ENCODE measurements at places on chromosomes 12 and 14. TPM values are rescaled to one million over a fixed set of nuclear protein-coding genes. Genes with fewer than 3 reads are reported as not detected.

ACTR6 gene
- total RNA-seq, result 30.7 TPM

ZFP36L1 gene
- 49.7 TPM for total RNA-seq

FITM1 gene
- total RNA-seq, result not detected

PIP4K2C gene
- 54.0 TPM for total RNA-seq

IGF1 gene
- not detected for total RNA-seq

ANGEL1 gene
- 4.8 TPM for total RNA-seq

TRHDE gene
- total RNA-seq, result 0.05 TPM

LTB4R2 gene
- total RNA-seq, result 4.7 TPM

DNA sequence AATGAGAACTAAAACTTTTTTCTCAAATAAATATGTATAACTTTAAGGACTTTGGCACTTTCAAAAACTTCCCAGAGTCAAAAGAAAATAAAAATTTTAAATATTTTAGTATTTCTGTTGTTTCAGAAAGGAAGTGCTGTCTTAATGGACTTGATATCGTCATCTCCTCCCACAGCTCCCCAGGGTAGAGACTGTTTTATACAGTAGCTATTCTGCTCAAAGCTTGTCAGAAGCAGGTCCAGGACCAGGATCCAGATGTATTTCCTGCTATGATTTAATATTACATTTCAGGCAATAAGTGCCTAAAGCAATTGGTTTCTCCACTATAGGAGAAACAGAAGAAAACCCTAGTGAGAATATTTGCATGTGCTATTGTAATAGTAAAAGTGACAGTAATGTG, 218.5 kb upstream of the G2E3 start:
- no peak for DNase-seq

GRCh38 chr12:11446372-11446771, 51.0 kb upstream of the PRB2 start:
- DNase-seq, result no peak

- peak; percentile 1 for DNase-seq
Measured at GRCh38 chr12:12613344-12613743, 1.7 kb downstream of the CREBL2 start.

DNA sequence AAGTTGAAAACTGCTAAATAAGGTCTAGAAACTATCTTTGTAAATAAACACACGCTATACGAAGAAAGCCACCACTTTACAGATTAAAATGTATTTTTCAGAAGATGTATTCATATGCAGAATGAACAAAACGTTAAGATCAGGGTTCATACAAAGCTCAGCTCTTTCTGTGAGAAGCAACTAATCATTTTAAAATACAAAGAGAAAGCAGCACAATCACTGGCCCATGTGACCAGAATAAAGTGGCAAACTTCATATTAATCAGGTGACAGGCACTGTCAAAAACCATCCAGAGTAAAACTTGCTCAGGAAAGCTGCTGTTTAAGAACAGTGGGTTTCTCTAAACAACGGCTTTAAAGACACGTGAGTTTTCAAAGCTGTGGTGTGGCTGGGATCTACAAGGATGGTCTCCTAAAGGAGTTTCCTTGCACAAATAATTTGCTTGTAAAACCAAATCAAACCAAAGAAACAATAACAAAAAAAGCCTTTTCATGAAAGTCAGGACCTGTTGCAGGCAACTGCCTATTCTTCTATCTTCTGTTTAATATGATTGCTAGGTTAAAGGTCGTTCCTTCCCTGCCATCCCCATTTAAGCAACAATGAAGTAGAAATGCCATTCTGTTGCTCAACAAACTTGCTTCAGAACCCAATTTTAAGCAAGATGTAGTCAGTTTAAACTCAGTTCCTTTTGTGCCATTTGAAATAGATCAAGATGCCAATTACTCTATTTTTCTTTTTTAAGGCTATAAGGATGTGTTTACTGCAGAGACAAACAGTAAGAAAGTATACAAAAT, 22.3 kb downstream of the SEL1L start:
- DNase-seq, result no peak

GRCh38 chr14:100786576-100787219, 39.2 kb upstream of the MEG3 start:
- no peak for DNase-seq

- no peak for DNase-seq
Measured at GRCh38 chr12:89153341-89153740, 199.0 kb downstream of the DUSP6 start.

- no peak for DNase-seq
Measured at GRCh38 chr12:56098592-56098991, 5.8 kb upstream of the PA2G4 start.

- DNase-seq, result no peak
Measured at GRCh38 chr12:109170324-109170723, 53.9 kb downstream of the ACACB start.

GRCh38 chr14:42671636-42672035, 1065.0 kb downstream of the LRFN5 start:
- no peak for DNase-seq

DNA sequence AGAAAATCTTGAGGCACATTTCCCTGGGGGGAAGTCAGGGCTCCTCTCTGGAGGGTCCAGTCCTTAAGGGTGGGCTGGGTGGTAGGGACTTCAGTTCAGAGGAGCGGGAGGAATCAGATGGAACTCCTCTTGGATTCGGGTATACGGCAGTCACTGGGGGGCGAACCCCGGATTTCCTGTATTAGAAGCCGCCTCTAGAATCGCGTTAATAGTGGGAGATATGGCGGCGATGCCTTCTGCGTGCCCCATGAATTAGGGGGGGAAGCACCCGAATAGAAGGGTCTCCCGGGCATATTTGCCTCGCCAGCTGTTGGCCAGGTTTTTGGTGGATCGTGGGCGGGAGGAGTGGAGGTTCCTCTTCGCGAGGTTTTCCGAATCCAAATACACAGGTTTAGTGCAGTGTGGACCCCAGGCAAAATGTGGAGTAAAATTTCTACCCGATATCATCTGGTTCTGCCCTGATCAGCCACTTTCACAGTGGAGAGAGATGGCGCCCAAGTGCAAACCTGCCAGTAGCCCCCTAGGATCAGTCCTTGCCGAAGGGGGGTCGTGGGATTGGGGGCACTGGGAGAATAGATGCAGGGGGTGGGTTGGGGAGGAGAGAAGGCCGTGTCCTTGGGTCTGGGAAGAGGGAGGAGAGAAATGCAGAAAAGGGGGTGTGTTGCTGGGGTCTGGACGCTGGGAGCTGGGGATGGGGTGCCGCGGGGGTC, 628 bp downstream of the MEG3 start:
- DNase-seq, result no peak

DNA sequence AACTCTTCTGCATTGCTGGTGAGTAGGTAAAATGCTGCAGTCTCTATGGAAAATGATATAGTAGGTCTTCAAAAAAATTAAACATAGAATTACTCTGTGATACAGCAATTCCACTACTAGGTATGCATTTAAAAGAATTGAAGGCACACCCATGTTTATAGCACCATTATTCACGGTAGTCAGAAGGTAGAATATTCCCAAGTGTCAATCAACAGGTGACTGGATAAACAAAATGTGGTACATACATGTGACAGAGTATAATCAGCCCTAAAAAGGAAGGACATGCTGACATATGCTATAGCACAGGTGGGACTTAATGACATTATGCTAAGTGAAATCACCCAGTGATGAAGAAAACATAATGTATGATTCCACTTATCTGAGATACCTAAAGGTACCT, 123.3 kb downstream of the CCER1 start:
- no peak for DNase-seq

DNA sequence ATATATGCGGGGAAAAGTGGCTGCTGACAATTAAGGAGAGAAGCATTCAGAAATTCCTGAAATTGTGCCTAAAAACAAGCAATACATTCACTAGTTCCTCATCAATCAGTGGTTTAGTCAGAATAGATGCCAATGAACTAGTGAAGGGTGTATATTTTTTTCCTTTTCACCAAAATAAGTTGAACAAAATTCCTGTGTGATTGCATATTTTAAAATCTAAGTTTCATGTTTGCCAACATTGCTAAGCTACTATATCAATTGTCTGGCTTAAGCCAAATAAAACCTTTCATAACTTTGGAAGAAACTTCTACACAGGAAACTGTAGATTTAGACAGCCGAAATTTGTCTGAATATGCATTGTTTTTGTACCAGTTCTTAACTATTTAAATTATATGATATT, 8.7 kb downstream of the PRKD1 start:
- DNase-seq, result no peak

- peak; percentile 82 for DNase-seq
Measured at GRCh38 chr14:67680121-67680602, 5.7 kb upstream of the VTI1B start.

GRCh38 chr14:67738740-67739504, 37.2 kb downstream of the RDH12 start:
- DNase-seq, result peak; percentile 85

DNA sequence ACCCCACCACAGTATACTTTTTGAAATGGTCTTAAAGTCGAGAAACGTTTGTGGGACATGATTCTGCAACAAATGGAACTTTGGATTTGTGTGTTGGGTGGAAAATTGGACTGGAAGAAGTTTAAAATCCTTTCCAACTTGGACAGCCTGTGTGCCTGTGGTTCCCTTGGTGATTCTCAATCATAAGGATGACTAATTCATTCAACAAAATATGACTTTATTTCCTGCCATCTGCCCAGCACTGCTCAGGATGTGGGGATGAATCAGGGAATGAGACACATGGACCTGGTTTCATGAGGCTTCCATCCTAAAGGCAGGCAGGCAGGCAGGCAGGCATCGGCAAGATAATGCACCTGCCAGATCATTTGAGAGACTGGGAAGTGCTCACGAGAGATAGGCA, 57.3 kb upstream of the TMEM132D start:
- no peak for DNase-seq

DNA sequence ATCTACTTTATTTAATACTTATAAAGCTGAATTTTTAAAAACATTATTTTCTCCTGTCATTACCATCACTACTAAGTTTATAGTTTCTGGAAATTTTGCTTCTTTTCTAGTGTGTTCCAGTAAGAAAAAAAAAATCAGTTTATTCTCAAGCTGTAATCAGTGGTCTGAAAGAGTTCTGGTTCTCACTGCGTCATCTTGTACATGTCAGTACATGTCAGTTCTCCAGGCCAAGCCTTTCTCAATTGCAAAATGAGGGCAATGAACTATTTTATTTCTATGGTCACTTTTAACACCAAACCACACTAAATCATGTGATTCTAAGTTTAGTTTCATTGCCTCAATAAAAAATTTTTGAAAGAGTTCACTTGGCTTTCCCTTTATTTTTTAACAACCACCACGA, 468.9 kb upstream of the LRFN5 start:
- DNase-seq, result no peak

DNA sequence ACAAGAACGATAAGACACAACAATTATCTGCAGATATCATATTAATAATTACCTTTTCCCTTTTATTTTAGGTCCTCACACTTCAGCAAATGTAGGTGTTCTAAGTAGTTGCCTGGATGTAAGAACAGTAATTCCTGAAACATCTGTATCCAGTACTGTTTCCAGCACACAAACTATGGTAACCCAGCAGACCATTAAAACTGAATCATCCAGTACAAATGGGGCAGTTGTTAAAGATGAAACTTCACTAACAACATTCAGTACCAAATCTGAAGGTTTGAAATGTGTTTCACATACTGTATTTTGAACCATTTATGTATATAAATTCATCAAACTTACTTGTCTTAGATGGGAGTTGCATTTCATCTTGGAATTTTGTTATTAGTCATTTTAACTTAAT, 31.0 kb downstream of the HCFC2 start:
- DNase-seq, result no peak

DNA sequence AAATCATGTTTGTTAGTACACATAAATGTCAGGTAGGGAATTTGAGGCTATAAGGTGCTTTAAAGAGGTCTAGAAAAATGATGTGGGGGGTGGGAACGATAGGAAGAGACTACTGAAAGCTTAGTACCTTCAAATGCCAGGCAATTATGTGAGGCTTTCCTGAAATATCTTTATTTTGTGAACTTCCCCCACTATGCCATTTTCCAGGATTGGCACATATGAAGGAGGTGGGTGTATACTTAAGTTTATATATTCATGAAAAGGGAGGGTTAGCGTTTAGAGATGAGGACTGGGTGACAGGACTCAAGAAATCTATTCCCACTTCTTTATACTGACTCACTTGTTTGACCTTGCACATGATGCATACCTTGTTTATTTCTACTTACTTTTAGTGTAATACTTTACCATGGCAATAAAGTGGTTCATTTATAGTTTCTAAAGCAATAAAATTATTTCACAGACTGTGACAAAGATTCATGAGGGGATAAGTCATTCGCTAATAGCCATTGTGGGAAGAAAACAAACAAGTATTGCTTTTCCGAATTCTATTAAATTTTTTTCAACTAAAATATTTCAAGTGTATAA, 77.1 kb downstream of the PLEKHA5 start:
- no peak for DNase-seq

DNA sequence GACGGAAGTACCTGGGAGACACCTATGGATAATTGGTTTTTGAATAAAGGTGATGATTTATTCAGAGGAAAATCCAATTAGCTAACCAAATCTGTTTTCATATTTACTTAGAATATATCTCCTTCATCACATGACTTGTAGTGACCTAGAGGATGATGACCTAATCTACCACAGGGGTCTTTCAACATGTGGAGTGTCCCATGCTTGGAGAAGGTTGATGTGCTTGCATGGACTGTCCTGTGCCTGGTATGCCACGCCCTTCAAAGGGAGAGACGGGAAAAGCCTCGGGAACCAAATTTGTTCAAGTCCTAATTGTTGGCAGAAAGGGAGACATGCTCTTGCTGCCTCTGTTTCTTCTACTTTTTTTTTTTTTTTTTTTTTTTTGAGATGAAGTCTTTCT, 11.8 kb upstream of the PAPLN start:
- no peak for DNase-seq

GRCh38 chr14:90815822-90816662, at the start of gene TTC7B:
Gene TTC7B (minus strand): TSS chr14:90816430. CDS start chr14:90816295, 135 bp downstream.
- no peak for DNase-seq

DNA sequence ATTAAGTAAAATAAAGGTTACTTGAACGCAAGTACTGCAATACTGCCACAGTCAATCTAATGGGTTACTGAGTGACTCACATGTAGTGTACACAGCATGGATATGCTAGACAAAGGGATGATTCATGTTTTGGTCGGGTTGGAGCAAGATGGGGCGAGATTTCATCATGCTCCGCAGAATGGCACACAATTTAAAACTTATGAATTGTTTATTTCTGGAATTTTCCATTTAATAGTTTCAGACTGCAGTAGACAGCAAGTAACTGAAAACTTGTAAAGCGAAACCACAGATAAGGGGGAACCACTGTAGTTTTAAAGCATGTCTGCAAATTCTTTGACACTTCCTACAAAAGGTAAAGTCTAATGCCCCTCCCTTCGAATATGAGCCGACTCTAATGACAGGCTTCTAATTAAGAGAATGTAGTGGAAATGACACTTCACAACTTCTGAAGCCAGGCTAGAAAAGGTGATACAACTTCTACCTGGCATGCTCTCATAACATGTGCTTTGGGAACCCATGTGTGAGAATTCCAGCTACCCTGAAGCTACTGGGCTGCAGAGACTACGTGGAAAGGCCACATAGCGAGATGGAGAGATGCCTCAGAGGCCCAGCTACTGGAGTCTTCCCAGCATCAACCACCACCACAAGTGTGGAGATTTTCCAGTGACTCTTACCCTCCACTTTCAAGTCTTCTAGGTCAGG, 13.9 kb upstream of the TCP11L2 start:
- DNase-seq, result peak; percentile 66

GRCh38 chr14:59240356-59240755, 51.9 kb downstream of the DAAM1 start:
- no peak for DNase-seq

- no peak for DNase-seq
Measured at GRCh38 chr14:67820428-67820971, 921 bp downstream of the RAD51B start.

GRCh38 chr14:70888681-70889175, 18.5 kb upstream of the PCNX1 start:
- no peak for DNase-seq
